ENCODE measurements at places on chromosomes 4 and X.

- no peak for DNase-seq
These were observed 601.4 kb upstream of the AADAT start for GRCh38 chr4:170691168-170691567.

DNA sequence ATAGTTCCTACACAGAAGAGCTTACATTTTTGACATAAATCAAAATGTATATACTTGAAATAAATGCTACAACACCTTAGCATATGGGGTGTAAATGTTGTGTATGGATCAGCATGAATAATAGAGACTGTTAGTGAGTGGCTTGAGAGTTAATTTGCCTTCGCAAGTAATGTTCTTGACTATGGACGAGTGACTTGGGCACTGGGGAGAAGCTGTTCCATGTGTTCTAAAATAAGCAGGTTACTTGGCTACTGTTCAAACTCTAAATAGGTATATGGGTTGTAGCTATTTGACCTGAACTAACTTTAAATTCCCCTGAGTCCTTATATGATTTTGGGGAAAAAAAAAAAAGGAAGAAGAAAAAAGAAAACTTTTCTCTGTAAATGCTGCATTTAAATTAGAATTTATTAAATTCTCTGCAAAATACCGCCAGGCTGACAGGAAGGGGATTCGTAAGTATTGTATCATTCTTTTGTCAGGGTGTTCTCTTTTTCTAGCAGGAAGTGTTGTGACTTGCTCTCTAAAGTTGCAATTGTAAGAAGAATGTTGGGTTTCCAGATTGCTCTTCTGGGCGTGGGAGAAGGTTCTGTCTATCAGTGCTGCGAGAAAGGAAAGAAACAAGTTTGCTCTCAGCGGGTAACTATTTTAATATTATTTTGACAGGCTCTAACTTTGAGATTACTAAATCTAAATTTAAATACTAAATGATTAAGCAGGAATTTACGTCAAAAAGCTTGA, 32.2 kb downstream of the PLS3 start:
- no peak for DNase-seq

GRCh38 chr4:150402871-150403272, 179.1 kb upstream of the MAB21L2 start:
- no peak for DNase-seq

DNA sequence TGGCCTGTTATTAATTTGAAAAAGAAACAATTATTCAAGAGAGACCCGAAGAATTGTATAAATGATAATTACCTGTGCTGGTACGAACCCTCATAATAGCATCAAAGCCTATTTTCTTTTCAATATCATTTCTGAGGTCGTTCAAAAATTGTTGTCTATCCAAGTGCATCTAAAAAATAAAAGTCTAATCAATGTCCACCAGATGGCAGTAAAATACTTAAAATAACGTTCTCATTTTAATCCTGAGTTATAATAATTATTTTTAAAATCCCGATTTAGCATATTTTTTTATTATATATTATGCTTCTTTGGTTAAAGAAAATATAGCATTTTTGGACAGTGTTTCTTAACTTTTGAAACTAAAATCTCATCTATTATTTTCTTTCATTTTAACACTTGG, 55.7 kb downstream of the METTL14 start:
- no peak for DNase-seq

- no peak for DNase-seq
These were observed 935.4 kb upstream of the TENM3 start for GRCh38 chr4:181307824-181308223.

DNA sequence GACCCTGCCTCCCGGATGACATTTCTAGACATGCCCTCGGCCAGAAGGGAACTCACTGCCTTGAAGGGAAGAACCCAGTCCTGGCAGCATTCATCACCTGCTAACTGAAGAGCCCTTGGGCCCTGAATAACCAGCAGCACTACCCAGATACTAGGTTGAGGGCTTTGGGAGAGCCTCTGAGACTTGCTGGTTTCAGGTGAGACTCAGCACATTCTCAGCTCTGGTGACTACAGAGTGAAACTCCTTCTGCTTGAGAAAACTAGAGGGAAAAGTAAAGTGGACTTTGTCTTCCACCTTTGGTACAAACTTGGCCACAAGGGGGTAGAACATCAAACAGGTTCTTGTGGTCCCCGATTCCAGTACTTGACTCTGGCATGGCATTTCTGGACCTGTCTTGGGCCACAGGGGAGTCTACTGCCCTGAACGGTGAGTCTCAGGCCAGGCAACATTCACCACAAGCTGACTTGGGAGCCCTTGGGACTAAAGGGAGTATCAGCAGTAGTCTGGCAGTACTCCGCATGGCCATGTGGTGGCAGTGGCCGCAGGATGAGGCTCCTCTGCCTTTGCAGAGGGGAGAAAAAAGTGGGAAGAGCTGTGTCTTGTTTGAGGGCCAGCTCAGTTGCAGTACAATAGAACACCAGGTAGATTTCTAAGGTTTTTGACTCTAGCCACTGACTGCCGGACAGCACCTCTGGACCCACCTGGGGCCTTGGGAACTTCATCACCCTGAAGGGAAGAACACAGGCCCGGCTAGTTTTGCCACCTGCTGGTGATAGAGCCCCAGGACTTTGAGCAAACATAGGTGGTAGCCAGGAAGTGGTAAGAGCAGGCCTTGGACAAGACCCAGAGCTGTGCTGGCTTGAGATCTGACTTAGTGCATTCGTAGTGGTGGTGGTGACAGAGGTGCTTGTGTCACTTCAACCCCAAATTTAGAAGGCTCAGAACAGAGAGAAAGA, 414.8 kb downstream of the OPHN1 start:
- DNase-seq: no peak

GRCh38 chrX:43836435-43837184, 45.6 kb downstream of the MAOB start:
- DNase-seq: no peak

All from stimulated activated CD4-positive, alpha-beta T cell treated with anti-CD3 and anti-CD28 coated beads, Interleukin-12 subunit alpha, Interleukin-12 subunit beta, amount 100 ng/mL, for 4 hours (primary cell).